ENCODE measurements at places on chromosomes 16 and 17.

DNA sequence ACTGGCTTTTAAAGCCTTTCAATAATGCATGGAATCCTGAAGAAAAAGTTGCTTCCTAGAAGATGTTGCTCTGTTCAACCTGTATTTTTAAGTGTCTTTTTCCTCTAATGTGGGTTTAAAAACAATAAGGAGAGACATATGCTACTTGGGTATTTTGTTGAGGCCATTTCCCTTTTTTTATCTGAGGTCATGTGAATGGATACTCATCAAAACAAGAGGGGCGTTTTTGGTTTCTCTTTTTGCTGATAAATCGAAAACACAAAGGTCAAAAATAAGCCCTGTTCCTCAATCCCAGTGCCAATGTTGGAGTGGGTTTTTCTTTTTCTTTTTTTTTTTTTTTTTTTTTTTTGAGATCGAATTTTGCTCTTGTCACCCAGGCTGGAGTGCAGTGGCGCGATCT, 468.0 kb upstream of the RBFOX1 start:
- DNase-seq = no peak

GRCh38 chr16:10664720-10665126, 30.0 kb downstream of the TEKT5 start:
- DNase-seq = no peak

DNA sequence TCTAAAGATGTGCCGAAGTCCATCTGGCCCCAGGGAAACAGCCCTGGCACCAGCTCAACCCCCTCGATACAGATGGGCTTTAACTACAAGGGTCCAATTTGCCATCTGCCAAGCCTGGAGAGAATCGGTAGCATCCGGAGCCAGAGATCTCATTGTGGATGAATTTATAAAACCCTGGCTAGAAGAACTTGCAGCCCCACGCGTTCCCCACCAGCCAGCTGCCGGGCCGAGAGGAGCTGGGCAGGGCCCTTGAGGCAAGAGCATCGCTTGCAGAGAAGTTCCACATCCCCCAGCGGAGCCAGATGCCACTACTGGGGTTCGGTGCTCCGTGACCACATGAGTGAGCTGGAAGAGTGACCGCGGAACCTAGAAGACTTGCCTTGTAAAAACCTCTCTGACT, 65.3 kb upstream of the NOL11 start:
- no peak for DNase-seq

- DNase-seq = no peak
These were observed 34.3 kb upstream of the ERCC4 start for GRCh38 chr16:13885700-13886099.

DNA sequence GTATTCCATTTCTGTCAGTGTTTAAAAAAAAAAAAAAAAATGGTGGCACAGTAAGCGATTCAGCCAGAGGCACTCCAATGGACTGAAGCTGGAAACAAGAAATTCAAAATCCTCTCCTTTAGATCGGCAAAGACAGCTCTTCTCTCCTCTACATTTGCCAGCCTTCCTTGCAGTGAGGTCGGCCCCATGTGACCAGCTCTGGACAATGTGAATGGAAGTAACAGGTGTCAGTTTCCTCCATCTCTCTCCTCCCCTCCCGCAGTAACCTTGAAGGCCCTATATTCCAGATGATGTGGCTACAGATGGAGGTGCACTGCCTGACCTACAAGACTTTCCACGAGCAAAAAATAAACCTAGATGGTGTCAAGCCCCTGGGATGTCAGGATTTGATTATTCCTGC, 15.0 kb downstream of the CUEDC1 start:
- DNase-seq = no peak

DNA sequence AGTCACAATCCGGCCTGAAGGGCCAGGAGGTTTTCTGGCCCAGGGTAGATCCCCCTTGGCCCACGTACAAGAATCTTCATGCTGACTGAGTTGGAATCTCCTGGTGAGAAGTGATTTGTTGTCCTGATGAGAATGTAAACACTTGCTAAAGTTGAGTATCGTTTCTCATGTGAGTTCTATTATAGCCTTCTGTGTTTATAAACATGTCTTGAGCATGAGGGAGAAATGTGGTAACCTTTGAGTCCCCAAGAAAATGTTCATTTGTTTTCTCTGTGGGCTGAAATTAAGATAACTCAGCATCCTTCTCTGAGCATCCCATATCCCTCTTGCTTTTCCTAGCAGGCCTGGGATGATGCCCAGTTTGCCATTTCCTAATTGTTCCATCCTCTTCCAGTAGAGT, 204.8 kb downstream of the FTO start:
- DNase-seq = no peak

GRCh38 chr17:40322358-40323315, 13.7 kb downstream of the RARA start:
- peak; percentile 62 for DNase-seq

DNA sequence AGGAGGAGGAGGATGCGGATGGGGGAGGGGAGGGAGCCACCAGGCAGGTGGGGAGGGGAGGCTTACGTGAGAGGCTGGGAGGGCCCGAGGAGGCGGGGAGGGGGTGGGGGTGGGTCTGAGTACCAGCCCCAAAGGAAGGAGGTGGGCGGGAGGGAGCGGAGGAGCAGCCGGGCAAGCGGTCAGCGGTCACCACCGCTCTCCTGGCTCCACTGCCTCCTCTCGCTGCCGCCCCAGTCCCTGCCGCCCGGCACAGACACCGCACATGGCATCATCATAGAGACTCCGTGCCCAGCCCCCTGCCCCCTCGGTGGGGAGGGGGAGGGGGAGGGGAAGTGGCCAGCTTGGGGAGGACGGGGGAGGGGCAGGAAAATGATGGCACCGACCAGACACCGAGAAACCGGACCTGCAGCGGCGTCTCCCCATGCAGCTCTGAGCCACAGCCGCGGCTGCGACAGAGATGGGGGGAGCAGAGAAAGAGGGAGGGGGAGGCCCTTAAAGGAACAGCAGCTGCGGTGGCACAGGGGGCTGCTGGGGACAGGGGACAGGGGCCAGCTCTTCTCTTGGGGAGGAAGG, at the start of gene TLCD3B:
Gene TLCD3B, minus strand, starts transcription at position 431 of the 573 bp plus-strand sequence. CDS start 744 bp downstream, outside the sequence.
- DNase-seq = no peak

- no peak for DNase-seq
These were observed 750 bp downstream of the ZFHX3 start for GRCh38 chr16:73047221-73047535.

DNA sequence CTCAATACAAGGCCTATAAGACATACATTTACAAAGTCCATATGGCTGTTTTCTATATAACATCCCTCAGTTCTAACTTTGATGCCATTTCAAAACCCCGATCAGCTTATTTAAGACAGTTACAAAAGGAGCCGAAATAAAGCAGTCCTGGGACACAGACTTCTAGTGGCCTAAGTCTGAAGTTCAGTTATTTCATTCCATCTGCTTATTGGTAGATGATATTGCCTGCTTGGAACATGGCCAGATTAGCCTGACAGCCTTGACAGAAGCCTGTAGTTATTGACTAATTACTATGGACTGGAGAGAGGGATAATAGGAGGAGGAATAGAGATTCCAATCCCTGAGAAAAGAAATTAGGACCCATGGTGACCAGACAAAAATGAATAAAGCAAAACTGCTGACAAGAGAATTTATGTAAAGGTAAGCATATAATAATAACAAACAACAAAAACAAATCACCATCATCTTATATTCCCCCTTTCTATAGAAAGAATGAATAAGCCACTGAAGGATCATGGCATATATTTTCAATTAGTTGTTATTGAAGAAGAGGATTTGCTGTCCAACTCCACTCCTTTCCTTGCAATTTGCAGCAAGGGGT, 206.3 kb upstream of the TOM1L1 start:
- DNase-seq = no peak

DNA sequence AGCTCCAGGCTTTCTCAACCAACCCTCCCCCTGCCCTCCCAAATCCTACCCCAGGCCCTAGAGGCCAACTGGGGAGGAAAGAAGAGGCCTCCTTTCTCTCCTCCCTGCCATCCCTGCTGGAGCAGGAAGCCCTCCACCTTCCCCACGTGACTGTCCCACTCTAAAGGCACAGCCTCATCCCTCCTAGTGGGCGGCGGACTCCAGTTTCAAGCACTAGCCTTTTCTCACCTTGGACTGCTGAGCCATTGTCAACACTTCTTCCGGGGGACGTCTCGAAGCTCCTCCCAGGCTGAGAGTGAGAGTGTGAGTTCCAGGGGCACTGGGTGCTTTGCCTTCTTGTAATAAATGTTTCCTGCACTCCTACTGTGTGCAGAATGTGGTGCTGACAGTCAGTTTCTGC, 21.4 kb upstream of the IRX6 start:
- DNase-seq = no peak

- no peak for DNase-seq
These were observed 34.2 kb downstream of the GJC1 start for GRCh38 chr17:44795928-44796327.

GRCh38 chr16:86375851-86376250, 134.5 kb upstream of the FOXF1 start:
- DNase-seq = no peak

GRCh38 chr17:82449883-82450356, 632 bp downstream of the CYBC1 start:
- no peak for DNase-seq

DNA sequence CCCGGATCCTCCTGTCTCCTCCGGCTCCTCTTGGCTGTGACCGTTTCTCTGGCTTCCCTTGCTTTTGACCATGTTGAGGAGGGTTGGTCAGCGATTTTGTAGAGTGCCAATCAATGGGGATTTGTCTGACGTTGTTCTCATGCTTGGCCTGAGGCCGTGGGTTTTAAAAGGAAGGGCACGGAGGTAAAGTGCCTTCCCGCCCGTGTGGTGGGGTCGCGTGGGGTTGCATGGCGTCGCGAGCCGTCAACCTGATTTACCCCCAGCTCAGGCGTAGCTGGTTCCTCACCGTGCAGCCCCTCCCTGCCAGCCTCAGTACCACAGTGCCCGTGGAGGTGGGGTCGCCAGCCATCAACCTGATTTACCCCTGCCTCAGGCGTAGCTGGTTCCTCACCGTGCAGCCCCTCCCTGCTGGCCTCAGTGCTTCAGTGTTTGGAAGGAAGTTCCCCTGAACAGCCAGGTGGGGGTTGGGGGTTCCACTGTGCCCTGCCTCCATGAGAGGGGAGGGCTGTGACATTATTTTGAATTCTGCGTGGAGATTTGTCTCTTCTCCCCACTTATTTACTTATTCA, 5.0 kb downstream of the TPSAB1 start:
- no peak for DNase-seq

GRCh38 chr17:12659500-12659899, 6.2 kb upstream of the MYOCD start:
- no peak for DNase-seq

GRCh38 chr16:53132406-53132805, 77.6 kb downstream of the CHD9 start:
- DNase-seq = no peak

DNA sequence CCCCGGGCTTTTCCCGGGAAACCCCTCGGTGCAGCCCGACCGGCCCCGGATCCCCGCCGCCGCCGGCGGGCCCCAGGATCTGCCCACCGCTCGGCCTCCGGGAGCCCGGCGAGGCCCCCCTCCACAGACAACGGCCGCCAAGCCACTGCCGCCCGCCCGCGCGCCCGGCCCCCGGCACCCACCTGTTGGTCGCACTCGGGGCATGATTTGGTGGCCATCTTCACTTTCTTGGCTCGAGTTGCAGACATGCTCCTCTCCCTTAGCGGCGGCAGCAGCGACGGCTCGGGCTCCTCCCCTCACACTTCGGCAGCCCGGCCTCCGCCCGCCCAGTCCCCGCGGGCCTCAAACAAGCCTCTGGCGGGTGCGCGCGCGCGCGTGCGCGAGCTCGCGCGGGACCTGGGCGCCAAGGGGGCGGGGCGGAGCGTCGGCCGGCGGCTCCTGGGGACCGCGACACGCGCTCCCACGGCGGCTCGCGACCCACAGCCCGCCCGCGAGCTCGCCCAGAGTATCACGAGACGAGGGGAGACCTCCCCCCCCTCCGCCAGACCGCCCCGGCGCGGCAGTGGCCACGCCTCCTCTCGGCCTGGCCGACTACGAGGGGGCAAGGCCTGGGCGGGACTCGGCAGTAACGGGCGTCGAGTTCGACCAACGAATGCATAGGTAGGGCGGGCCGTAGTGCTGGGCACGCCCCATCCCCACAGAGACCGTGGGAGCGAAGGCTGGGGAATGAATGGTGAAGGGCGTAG, at the start of gene C16orf87:
Gene C16orf87, minus strand, starts transcription at position 279 of the 746 bp plus-strand sequence. Its CDS starts 31 bp downstream, at position 248.
- DNase-seq = peak; percentile 79
